ELF-1 (cell line): ENCODE measurements at places on chromosomes 3 and 15.

GRCh38 chr3:127779747-127780146 is 42.6 kb downstream of the MGLL start:
- DNase-seq, result no peak

GRCh38 chr3:67692621-67693020 is 38.2 kb upstream of the SUCLG2 start:
- peak; percentile 62 for DNase-seq

- no peak for DNase-seq
These were observed 36.6 kb upstream of the MTMR10 start for GRCh38 chr15:31027910-31028578.

- no peak for DNase-seq
These were observed 4.1 kb downstream of the SPATA12 start for GRCh38 chr3:57064572-57064971.

- no peak for DNase-seq
These were observed 49.1 kb upstream of the SEC22A start for GRCh38 chr3:123152687-123153086.

- no peak for DNase-seq
These were observed 101.1 kb downstream of the EPHA6 start for GRCh38 chr3:96915445-96915844.

DNA sequence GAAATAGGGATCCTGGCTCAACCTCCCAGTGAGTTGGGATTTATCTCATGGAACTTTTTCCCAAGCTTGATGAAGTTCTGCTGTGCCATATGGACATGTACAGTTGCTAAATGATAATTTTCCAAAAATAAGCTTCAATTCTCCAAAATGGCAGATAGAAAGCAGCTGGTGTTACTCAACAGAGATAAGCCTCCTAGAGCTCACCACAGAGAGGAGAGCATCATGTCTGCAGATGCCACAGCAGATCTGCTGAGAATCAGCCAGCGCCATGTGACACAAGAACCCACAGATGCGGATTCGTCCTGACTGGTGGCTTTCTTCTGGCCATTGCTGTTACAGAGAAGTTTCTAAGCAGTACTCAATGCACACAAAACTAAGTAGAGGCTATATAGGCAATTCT is 50.6 kb downstream of the AGTR1 start:
- DNase-seq, result no peak

DNA sequence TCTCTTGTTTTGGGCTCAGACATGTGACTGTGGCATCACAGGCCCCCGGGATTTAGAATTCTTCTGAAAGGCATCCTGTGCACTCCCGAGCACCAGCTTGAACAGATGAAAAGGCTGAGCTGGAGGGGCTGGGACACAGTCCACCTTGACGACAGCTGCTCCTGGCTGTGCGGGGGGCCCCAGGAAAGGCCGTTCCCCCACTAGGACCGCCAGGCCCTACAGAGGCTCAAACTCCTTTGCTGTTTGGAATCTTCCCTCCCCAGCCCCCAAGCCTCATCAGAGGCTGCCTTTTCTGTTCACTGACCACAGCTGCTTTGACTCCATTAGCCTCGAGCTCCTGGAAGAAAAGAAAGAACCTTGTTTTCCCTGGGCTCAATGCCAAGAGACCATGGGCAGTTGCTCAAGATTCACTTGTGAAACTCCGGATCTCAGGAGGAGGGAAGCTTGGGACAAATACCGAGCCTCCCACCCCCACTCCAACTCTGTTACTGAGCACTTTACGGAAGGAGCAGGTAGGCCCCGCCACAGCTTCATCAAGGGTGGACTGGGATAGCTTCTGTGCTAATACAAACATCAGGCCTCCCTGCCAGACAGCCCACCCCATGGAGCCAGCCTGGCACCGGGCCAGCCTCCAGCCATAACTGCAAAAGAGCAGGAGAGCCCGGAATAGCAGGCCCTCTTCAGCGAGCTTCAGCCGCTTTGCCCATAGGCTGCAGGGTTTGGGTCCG is 15.7 kb downstream of the CIDEC start:
- DNase-seq, result no peak

GRCh38 chr3:52435246-52436101 is 9.4 kb downstream of the SEMA3G start:
- no peak for DNase-seq

DNA sequence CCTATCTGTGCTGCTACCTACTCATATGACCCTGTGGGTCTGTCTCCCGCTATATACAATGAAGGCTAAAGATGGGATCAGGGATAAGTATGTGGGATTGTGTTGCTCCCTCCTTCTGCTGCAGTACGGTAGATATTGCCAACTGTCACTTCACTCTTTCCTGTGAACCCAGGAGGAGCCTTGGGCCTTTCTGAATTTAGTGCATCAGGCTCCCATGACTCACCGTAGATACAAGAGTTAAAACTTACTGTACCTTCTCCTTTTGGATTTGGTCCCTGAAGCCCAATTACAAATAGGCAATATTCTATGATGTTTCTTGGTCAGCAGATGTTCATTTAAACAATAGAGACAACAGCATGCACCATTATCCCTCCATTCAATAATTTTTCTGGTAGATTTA is 27.4 kb downstream of the MITF start:
- no peak for DNase-seq

DNA sequence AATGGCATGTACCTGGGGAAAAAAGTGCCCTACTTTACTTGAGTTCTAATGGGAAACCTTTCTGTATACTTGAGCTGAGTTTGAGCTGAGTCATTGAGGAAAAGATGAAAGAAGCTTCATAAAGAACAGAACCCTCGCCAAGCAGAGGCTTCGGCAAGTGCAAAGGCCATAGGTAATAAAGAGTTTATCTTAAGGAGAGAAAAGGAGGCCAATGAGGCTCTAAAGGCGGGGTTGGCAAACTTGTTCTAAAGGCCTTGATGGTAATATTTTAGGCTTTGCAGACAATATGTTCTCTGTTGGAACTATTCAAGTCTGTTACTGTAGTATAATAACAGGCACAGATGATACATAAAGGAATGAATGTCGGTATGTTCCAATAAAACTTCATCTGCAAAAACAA is 17.6 kb upstream of the TRAT1 start:
- DNase-seq, result no peak
